ENCODE measurements at places on chromosomes 2 and 18. TPM values are rescaled to one million over a fixed set of nuclear protein-coding genes. Genes with fewer than 3 reads are reported as not detected.

CCBE1 gene
- 1.2 TPM for total RNA-seq

ALK gene
- total RNA-seq, result 0.08 TPM

EVX2 gene
- total RNA-seq, result not detected

RGPD6 gene
- 117 TPM for total RNA-seq

POTEE gene
- total RNA-seq, result 0.40 TPM

PDCD1 gene
- 2.3 TPM for total RNA-seq

CLEC4F gene
- total RNA-seq, result not detected

GRCh38 chr18:2312440-2312839 lies 258.9 kb downstream of the METTL4 start:
- H3K4me3 ChIP-seq, result no peak overlapping the region
- no peak overlapping the region for H3K27ac ChIP-seq
- H3K27me3 ChIP-seq, result no peaks in the 10 kb centered on the region
- H3K36me3 ChIP-seq, result no peaks in the 10 kb centered on the region

DNA sequence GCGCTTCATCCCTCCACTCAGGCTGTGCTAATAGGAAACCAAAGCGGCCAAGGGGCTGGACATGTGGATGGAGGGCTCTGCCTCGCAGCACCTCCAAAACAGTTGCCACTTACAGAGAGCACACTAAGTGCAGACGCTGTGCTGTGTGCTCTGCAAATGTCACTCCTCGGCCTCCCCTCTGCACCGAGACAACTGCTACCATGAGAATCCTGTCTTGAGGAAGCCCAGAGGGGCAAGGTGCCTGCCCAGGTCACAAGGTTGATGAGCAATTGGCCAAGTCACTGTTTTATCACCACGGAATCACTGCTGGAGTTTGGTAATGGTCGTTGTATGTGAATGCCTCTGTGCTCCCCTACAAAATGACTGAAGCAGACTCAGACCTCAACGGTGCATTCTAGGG lies 132.2 kb downstream of the SEPTIN10 start:
- no peaks in the 10 kb centered on the region for H3K36me3 ChIP-seq
- DNase-seq, result no peak
- H3K27me3 ChIP-seq, result no peaks in the 10 kb centered on the region
- H3K4me3 ChIP-seq, result no peak overlapping the region
- H3K4me1 ChIP-seq, result peaks cover 40% of the 10 kb centered on the region

DNA sequence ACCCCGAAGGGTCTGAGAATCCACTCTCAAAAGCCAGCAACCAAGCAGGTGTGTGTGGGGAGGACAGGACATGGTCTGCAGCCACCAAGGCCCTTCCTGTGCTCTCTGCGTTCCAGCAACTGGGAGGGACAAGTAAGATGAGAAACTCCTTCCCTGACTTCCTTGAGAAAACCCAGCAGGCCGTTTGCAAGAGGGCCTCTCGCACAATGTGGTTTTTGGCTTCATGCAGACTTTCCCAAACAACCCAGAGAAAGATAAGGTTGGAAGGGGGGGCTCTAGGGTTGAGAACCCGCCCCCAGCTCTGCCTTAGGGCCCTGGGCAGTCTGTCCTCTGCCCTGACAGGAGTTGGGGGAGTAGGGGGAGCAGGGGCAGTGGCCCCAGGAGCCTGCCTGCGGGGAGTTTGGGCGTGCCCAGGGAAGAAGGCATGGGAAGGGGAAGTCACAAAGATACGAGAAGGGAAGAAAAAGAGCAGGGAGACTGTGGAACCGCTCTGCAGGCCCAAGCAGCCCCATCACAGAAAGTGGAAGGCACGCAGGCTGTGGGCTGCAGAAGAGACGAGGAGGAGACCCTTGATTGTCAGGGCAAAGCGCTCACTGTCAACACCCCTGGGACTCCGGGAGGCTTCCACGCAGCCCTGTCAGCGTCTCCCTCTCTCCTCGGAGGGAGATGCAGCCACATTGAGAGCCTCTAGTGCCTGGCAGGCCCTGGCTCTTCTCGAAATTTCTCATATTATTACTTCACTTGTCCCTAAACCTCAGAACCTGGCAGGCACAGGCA lies 99.8 kb downstream of the SMAD7 start:
- peaks cover 15% of the 10 kb centered on the region for H3K4me1 ChIP-seq
- H3K27ac ChIP-seq, result peak overlapping the region; percentile 28
- no peaks in the 10 kb centered on the region for H3K36me3 ChIP-seq
- no peak for DNase-seq
- no peak overlapping the region for H3K4me3 ChIP-seq
- no peaks in the 10 kb centered on the region for H3K27me3 ChIP-seq

GRCh38 chr2:189673661-189674373 lies 653 bp upstream of the ANKAR start:
- H3K27me3 ChIP-seq, result no peaks in the 10 kb centered on the region
- peaks cover 8% of the 10 kb centered on the region for H3K36me3 ChIP-seq
- H3K27ac ChIP-seq, result peak overlapping the region; percentile 94
- no peak overlapping the region for H3K4me3 ChIP-seq
- DNase-seq, result no peak

GRCh38 chr2:73611867-73612266 lies 30.4 kb downstream of the NAT8 start:
- no peak overlapping the region for H3K4me3 ChIP-seq
- H3K36me3 ChIP-seq, result no peaks in the 10 kb centered on the region
- DNase-seq, result no peak

- no peak for DNase-seq
- H3K36me3 ChIP-seq, result no peaks in the 10 kb centered on the region
- no peak overlapping the region for H3K4me3 ChIP-seq
- H3K27ac ChIP-seq, result no peak overlapping the region
- H3K4me1 ChIP-seq, result no peaks in the 10 kb centered on the region
- no peaks in the 10 kb centered on the region for H3K27me3 ChIP-seq
These were observed 46.4 kb upstream of the CXCR4 start for GRCh38 chr2:136164280-136164776.

- DNase-seq, result peak; percentile 54
- no peak overlapping the region for H3K27ac ChIP-seq
- H3K36me3 ChIP-seq, result no peaks in the 10 kb centered on the region
- no peaks in the 10 kb centered on the region for H3K4me1 ChIP-seq
These were observed 72.0 kb upstream of the TMEM178A start for GRCh38 chr2:39593439-39594393.

Data from thyroid gland (tissue), 4 donors.